ENCODE measurements at places on chromosomes 12 and 14. TPM values are rescaled to one million over a fixed set of nuclear protein-coding genes. Genes with fewer than 3 reads are reported as not detected.

The ZC3H10 gene
- 6.0 TPM for total RNA-seq

The TFCP2 gene
- total RNA-seq, result 20.2 TPM

The PLEKHD1 gene
- 0.13 TPM for total RNA-seq

The SDSL gene
- total RNA-seq, result 11.5 TPM

The SLC41A2 gene
- 6.8 TPM for total RNA-seq

The SOX5 gene
- 2.2 TPM for total RNA-seq

The ESYT1 gene
- 36.2 TPM for total RNA-seq

The NFATC4 gene
- total RNA-seq, result 13.3 TPM

The WDR20 gene
- total RNA-seq, result 21.9 TPM

The ESPL1 gene
- total RNA-seq, result 0.16 TPM

The JPH4 gene
- total RNA-seq, result 0.19 TPM

The DDX54 gene
- 35.5 TPM for total RNA-seq

The OAS1 gene
- 4.0 TPM for total RNA-seq

The ADAMTS20 gene
- total RNA-seq, result not detected

The RFX4 gene
- total RNA-seq, result not detected

The METTL17 gene
- total RNA-seq, result 34.6 TPM

The NEUROD4 gene
- total RNA-seq, result not detected

The CRIP1 gene
- 68.2 TPM for total RNA-seq

The AQP6 gene
- not detected for total RNA-seq

The TPPP2 gene
- total RNA-seq, result 0.73 TPM

The EFS gene
- 3.7 TPM for total RNA-seq

The TAS2R30 gene
- total RNA-seq, result 2.2 TPM

The LGR5 gene
- total RNA-seq, result not detected

The OTUB2 gene
- 0.30 TPM for total RNA-seq

The FERMT2 gene
- 156 TPM for total RNA-seq

The NPFF gene
- not detected for total RNA-seq

The IL22 gene
- not detected for total RNA-seq

The PTPRB gene
- total RNA-seq, result 28.9 TPM

The FAM222A gene
- total RNA-seq, result 7.8 TPM

The ANO2 gene
- total RNA-seq, result 13.6 TPM

The CKB gene
- total RNA-seq, result 327 TPM

The KIF26A gene
- 6.8 TPM for total RNA-seq

The SLCO1C1 gene
- 1.8 TPM for total RNA-seq

The REP15 gene
- 3.6 TPM for total RNA-seq
